ENCODE measurements at places on chromosomes 4 and X.
A peak's percentile ranks its signal among the peaks of the same experiment; 100 is the strongest.

- no peak for DNase-seq
These were observed 146.1 kb upstream of the OTUD4 start for GRCh38 chr4:145326491-145326890.

GRCh38 chr4:127732623-127733328 is 2.6 kb downstream of the SLC25A31 start:
- peak; percentile 40 for DNase-seq

DNA sequence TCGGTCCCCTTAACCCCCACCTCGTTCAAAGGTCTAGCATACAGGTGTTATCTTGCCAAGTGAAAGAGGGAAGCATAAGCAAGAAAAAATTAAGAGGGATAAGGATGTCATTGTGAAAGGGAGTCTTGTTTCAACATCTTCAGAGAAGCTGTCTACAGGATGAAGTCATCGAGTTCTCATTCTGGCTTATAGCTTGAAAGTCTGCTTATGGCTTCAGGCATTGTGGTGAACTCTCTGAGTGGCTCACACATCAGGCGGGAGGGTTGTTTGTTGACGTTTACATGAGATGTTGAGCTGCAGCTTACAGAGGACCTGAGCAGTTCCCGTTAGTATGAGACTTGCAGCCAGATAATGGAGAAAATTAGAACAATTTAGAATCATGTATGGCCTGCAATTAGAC is 16.6 kb downstream of the MAGEA9B start:
- no peak for DNase-seq

DNA sequence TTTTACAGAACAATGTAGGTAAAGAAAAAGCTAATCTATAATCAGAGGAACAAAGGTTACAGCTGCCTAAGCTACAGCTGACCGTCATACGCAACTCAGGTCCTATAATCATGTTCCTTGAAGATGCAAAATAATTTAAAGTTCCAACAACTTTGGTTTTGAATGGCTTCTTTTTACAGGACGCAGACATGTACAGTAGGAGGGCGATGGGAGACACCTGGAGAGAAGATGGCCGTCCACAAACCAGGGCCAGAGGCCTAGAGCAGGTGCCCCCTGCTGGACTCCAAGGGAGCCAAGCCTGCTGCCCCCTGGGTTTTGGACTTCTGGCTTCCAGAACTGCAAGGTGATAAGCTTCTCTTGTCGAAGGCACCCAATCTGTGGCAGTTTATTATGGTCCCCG is 10.6 kb downstream of the HGFAC start:
- DNase-seq, result no peak

All from Caki2 (cell line).